NCI-H460 (cell line): ENCODE measurements at places on chromosomes 12 and 14. TPM values are rescaled to one million over a fixed set of nuclear protein-coding genes. Genes with fewer than 3 reads are reported as not detected.

DNA sequence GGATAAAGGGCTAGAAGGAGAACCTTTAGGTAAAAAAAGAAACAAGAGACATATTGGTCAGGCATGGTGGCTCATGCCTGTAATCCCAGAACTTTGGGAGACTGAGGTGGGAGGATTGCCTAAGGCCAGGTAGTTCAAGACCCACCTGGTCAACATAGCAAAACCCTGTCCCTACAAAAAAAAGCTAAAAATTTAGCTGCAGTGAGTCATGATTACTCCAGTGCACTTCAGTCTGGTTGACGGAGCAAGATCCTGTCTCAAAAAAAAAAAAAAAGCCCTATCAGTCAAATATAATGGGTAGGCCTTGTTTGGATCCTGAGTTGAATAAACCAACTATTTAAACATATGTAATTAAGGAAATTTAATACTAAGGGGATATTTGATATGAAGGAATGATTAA, 54.2 kb downstream of the PPP1R36 start:
- DNase-seq, result no peak

DNA sequence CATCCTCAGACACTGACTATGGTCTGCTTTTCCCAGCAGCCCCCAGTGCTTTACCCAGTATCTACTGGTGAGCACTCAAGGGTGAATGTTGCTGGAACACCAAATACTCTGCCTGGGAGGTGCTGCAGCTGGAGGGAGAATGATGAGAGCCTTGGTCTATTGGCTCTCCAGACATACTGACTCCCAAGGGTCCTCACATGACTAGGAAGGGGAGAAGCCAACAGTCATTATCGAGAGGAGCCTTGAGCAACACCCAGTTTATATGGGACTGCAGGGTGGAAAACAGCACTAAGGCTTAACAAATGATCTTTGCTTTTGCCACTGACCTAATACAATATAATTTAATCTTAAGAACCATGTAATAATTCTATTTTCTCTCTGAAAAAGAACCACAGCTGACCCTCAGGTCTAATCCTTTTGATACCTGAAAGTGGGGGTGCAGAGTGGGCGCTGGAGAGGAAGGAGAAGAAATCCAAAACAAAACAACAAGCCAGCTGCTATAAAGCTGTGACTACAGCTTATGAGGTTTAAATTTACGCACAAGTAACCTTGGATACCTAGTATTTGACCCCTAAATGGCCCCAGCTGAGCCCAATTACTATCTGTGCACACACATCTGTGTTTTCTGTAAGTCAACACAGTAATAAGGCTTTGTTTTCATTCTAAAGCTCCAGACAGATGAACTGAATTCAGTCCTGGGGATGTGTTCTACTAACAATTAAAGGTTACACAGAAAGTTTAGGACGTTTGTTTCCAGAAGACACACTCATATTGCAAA, 107.8 kb upstream of the GRIP1 start:
- no peak for DNase-seq

DNA sequence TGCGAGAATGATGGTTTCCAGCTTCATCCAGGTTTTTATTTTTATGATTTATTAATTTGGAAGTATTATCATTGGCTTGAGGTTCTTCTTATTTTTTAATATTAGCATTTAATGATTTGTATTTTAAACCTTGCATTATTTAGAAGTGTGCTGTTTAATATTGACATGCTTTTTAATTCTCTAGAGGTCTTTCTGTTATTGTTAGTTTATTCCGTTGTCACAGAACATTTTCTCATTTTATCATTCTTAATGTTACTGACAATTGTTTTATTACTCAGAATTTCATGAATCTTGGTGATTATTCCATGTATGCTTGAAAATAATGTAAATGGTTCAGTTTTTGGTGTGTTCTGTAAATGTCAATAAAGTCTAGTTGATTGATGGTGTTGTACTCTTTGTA, 463.5 kb upstream of the NOVA1 start:
- DNase-seq, result no peak

Gene CCDC175
- 0.12 TPM in 1 of 2 replicates, not detected in the other for total RNA-seq

Gene KRT74
- not detected in 2 replicates for total RNA-seq

DNA sequence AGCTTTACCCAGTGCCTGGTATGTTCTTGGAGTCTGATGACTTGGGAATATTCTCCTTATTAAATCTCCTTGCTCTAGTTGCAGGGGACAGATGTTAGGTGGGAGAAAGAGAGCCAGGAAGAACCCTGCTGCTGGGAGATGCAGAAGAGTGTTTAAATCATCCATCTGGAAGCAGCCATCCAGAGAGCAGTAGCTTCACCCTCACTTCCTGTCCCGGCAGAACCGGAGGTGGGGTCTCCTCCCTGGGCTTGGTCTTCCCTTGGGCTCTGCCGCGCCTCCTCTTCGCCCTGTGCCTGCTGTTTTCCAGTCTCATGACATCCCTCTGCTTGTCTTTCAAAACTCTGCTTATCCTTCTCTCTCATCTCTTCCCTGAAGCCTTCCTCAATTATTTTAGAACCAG, 15.5 kb downstream of the B4GALNT3 start:
- DNase-seq, result no peak

GRCh38 chr12:116325336-116325664, 47.8 kb upstream of the MED13L start:
- DNase-seq, result no peak

GRCh38 chr12:2256915-2257314, 204.1 kb downstream of the CACNA1C start:
- DNase-seq, result no peak

Gene IL22
- not detected in 2 replicates for total RNA-seq

Gene PIWIL1
- total RNA-seq, result 0.02 TPM in 1 of 2 replicates, not detected in the other

- DNase-seq, result no peak
Measured at GRCh38 chr14:72558721-72559120, 335.2 kb downstream of the DPF3 start.

Gene MYH7
- total RNA-seq, result not detected in 2 replicates

Gene GPR137C
- not detected in 2 replicates for total RNA-seq

DNA sequence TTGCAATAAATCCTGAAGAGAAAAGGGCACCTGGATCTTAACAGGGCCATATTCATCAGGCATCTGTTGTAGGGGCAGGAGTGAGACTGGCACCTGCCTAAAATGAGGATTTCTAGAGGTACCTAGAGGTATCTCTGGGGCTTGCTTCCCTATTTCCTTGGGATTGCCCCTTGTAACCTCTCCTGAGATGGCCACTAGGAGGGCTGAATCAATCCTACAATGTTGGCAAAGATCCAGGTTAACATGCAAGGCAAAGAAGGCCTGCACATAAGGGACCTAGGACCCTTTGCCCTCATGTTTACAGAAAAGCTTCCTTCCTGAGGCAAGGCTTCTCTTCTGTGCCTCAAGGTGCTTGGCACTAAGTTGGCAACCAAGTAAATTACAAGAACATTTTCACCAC, 25.8 kb upstream of the CLEC4E start:
- DNase-seq, result no peak

Gene HOXC9
- 3.7 and 3.8 TPM in 2 replicates for total RNA-seq

Gene PAX9
- total RNA-seq, result 9.6 and 9.9 TPM in 2 replicates

DNA sequence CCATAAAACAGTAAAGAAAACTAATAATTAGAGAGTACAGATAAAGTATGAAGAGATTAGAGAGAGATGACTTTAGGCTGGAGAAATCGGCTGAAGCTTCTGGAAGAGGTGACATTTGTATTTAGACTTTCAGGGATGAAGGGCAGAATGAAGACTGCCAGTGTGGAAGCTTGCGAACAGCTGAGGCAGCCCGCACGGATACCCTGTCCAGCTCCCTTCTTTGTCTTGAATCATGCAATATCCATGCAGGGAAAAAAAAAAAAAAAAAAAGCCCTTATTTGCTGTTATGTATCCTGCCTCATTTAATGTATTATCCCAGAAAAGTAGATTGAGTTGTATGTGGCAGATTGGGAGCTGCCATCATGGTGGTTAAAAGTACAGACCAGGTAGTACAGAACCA, 331.8 kb downstream of the ZFP36L1 start:
- no peak for DNase-seq

- no peak for DNase-seq
Measured at GRCh38 chr14:77364146-77364545, 12.7 kb downstream of the TMED8 start.

GRCh38 chr12:90473831-90474230, 481.1 kb downstream of the CCER1 start:
- no peak for DNase-seq

DNA sequence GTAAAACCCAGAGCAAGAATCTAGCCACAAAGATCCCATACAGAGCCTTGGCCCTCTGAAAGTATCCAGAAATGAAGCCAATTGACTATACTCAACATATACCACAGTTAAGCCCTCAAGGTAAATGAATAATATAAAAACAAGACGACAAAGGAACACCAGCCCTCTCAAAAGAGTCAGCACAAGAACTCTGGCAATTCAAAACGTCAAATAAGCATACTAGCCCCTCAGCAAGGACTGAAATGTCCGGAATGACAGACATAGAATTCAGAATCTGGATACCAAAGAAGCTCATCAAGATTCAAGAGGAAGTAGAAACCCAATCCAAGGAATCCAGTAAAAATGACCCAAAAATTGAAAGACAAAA, 49.9 kb downstream of the GTF2A1 start:
- DNase-seq, result no peak

- no peak for DNase-seq
Measured at GRCh38 chr12:22121224-22121623, 75.2 kb downstream of the CMAS start.

DNA sequence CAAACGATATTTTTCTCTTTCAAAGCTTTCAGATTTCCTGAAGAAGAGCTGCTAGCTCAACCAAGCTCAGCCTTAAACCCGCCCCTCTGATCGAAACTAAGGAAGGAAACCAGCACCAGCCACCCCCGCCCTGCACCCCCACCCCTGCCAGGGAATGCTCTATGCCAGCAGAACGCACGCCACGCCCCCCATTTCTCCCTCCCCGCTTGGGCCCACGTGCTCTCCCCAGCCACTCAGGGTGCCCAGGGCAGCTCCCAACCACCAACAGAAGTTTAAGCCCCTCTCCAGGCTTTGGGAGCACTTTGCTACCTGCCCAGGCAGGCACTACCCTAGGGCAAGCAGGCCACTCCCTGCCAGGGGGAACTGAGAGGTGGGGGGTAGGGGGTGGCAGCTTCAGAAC, 18.8 kb upstream of the KRT78 start:
- no peak for DNase-seq

DNA sequence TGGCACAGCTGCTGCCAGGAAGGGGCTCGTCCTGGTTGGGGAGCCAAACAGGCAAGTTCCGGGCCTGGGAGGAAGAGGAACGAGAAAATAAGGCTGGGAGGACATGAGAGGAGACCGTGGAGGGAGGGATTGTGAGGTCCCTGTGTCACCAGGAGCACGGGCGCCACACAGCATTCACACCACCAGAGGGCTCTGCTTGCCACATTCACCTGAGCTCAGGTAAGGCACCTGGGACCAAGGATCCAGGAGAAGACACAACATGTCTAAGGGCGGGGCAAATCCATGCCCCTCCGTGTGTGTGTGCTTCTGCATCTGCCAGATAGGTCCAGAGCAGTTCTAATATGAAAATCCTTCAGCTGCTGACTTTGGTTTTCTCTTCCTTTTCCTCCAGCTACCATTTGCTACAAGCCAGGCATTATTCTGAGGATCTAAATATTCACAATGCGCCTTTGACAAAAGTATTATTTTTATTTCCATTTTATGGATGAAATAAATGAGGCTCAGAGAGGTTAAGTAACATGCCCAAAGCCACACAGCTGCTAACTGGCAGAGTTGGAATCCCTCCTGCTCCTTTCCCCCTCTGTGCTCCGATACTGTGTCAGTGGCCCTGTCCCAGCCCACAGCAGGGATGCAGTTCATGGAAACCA, 14.6 kb downstream of the RAPGEF3 start:
- DNase-seq, result no peak

- DNase-seq, result no peak
Measured at GRCh38 chr12:131683266-131684014, 27.4 kb upstream of the SFSWAP start.

DNA sequence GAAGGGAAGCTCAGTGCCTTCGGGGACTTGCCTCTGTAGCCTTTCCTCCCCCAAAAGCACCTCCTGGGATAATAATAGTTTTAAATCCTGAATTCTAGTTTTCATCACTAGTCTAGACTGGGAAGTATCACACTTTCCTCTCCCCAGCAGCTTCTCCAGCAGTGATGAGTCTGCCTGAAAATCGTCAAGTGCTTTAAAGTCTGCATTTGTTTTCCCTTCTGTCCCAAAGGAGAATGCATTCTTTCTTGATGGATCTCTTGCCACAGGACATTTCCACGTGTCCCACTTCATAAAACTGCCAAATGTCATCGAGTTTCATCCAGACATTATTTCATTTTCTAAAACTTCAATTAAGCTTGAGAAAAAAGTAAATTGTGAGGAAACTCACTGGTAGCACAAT, 15.0 kb downstream of the CSRP2 start:
- no peak for DNase-seq

DNA sequence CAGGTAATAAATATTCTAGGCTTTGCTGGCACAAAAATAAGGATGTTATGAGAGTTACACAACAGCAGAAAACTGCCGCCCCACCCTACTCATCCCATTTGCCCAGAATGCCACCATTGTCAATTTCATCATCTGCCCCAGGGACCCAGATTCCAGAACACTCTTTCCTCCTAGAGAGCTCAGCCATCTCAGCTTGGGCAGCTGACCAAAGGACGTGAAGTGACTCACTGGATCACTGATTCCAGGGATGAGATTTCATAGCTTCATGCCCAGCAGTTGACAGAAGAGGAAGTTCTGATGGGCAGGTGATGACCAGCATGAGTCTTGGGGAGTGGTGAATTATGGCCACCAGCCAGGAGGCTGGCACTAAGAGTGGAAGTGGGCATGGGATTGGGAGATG, 450.3 kb downstream of the RMST start:
- peak; percentile 1 for DNase-seq

- DNase-seq, result no peak
Measured at GRCh38 chr14:74882103-74882920, 596 bp downstream of the DLST start.

Gene TPH2
- total RNA-seq, result not detected in 2 replicates

GRCh38 chr14:32038876-32039275, 38.2 kb upstream of the ARHGAP5 start:
- DNase-seq, result no peak

- DNase-seq, result peak; percentile 36
Measured at GRCh38 chr14:56487090-56487667, 92.4 kb upstream of the TMEM260 start.

DNA sequence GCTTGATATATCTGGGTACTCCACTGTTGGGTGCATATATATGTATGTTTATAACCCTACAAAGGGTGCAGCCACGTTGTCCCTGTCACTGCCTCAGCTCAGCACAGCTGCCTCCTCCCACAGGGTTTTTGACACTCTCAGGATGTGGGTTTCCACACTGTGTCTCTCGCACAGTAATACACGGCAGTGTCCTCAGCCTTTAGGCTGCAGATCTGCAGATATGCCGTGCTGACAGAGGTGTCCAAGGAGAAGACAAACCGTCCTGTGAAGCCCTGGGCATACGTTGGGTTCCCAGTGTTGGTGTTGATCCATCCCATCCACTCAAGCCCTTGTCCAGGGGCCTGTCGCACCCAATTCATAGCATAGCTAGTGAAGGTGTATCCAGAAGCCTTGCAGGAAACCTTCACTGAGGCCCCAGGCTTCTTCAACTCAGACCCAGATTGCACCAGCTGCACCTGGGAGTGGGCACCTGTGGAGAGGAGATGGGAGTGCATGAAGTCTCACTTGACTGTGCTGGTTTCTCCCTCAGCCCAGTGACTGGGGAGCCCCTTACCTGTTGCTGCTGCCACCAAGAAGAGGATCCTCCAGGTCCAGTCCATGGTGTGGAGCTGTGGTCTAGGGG, 498.7 kb downstream of the TMEM121 start:
- DNase-seq, result no peak
